Caco-2 (cell line): ENCODE measurements at places on chromosomes 1 and 21. TPM values are rescaled to one million over a fixed set of nuclear protein-coding genes. Genes with fewer than 3 reads are reported as not detected.
A peak's percentile ranks its signal among the peaks of the same experiment; 100 is the strongest.

CYP4A11 gene
- 0.16 TPM in 1 of 2 replicates, not detected in the other for total RNA-seq

LCE2C gene
- not detected in 2 replicates for total RNA-seq

KRTAP19-3 gene
- total RNA-seq, result not detected in 2 replicates

C1orf94 gene
- total RNA-seq, result not detected in 2 replicates

GRCh38 chr1:222711319-222712252, 705 bp downstream of the AIDA start:
- H3K36me3 ChIP-seq, result no peaks in the 10 kb centered on the region
- H3K27me3 ChIP-seq, result no peaks in the 10 kb centered on the region
- peaks cover 3% of the 10 kb centered on the region; the same call in 1 of the 2 replicates for H3K4me1 ChIP-seq
- peak overlapping the region; percentile 77 for H3K4me3 ChIP-seq

DNA sequence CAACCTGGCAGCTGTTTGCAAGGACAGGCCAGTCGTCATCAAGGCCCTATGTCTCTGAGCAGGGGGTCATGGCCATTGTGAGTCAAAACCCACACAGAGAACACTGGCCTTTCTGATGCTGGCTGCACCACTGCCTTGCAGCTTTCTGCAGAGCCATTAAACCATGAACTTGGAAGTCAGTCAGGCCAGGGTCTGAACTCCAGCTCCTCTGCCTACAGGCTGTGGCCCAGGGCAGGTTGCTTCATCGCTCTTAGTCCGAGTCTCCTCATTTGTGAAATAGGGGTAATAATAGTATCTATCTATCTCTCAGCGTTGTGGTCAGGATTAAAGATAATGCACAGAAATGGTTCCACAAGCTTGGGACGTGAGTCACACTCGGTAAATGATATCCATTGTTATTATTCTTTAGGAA, 35.8 kb upstream of the HIVEP3 start:
- H3K36me3 ChIP-seq, result no peaks in the 10 kb centered on the region
- no peaks in the 10 kb centered on the region for H3K4me1 ChIP-seq
- H3K27me3 ChIP-seq, result no peaks in the 10 kb centered on the region
- no peak for DNase-seq

DNA sequence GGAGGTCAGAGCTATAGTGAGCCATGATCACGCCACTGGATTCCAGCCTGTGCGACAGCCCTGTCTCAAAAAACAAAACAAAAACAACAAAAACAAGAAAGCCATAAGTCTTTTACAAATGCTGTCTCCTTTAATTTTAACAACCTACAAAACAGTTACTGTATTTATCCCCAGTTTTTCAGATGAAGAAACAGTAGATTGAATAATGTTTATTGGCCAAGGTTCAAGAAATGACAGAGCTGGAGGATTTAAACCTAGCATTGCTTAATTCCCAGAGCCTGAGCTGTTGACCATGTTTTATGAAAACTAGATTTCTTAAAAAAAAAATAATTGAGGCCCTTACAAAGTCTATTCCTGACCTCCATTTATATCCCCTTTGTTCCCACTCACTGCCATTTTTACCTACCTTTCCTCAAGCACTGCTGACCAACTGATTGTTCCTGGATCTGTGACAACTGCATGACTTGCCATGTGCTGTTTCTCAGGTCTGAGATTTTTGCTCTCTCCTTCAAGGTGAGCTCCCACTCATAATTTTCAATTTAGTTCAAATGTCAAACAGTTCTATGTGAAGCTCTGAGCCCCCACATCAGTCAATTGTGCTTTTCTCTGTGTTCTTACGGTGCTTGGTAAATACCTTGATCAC, 140.8 kb downstream of the CHRM3 start:
- H3K27ac ChIP-seq, result no peak overlapping the region
- DNase-seq, result no peak
- H3K4me3 ChIP-seq, result no peak overlapping the region
- H3K27me3 ChIP-seq, result no peaks in the 10 kb centered on the region

GRCh38 chr21:46055863-46056281, 42.0 kb upstream of the COL6A2 start:
- H3K27me3 ChIP-seq, result no peaks in the 10 kb centered on the region
- no peaks in the 10 kb centered on the region for H3K36me3 ChIP-seq
- no peak overlapping the region for H3K4me3 ChIP-seq
- no peak for DNase-seq

- no peaks in the 10 kb centered on the region for H3K36me3 ChIP-seq
- H3K27me3 ChIP-seq, result no peaks in the 10 kb centered on the region
- H3K27ac ChIP-seq, result no peak overlapping the region
These were observed 148.7 kb upstream of the NR5A2 start for GRCh38 chr1:199878823-199879222.

GRCh38 chr1:119676571-119677206, 28.6 kb upstream of the ZNF697 start:
- no peak for DNase-seq
- no peaks in the 10 kb centered on the region for H3K27me3 ChIP-seq
- H3K4me3 ChIP-seq, result no peak overlapping the region
- H3K4me1 ChIP-seq, result no peaks in the 10 kb centered on the region

DNA sequence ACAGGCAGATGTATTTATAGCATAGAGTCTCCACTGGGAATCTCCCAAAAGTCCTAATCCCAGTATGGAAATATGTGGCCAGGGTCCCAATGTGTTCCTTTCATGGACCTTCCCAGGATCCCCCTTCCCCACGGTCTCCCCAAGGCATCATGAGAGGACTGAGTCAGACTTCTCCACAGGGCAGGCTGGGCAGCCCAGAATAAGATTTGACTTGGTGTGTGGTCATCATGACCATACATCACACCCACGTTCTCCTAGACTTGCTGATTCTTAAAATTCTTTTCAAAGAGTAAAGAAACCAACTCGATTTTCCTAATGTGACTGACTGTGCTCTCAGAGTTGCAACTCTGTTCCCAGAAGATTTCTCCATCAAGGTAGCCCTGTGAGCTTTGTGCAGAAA, 93.9 kb upstream of the CD34 start:
- DNase-seq, result no peak
- no peaks in the 10 kb centered on the region for H3K4me1 ChIP-seq
- H3K36me3 ChIP-seq, result no peaks in the 10 kb centered on the region
- peaks cover 1% of the 10 kb centered on the region; the same call in 1 of the 2 replicates for H3K27me3 ChIP-seq
- no peak overlapping the region for H3K27ac ChIP-seq
- no peak overlapping the region for H3K4me3 ChIP-seq
